ENCODE measurements at places on chromosomes 3 and 15.

DNA sequence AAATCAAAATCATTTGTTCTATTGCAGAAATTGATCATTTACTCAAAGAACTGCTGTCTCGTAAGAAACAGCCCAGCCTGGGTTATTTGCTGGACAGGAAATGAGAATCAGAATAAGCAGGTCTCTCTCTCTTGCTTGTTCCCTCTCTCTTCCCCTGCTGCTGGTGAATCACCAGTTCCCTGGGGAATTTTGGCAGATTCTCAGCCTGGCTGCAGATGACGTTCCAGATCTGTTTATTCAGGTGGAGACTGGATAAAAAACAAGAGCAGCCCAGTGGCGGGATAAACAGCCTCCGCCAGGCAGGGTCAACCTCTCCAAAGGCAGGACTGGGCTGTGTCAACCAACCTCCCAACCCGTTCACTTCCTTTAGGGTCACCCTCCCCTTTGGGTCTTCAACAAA, 72.1 kb downstream of the LRIG1 start:
- no peak for DNase-seq

GRCh38 chr3:127748754-127749327, 73.5 kb downstream of the MGLL start:
- peak; percentile 26 for DNase-seq

DNA sequence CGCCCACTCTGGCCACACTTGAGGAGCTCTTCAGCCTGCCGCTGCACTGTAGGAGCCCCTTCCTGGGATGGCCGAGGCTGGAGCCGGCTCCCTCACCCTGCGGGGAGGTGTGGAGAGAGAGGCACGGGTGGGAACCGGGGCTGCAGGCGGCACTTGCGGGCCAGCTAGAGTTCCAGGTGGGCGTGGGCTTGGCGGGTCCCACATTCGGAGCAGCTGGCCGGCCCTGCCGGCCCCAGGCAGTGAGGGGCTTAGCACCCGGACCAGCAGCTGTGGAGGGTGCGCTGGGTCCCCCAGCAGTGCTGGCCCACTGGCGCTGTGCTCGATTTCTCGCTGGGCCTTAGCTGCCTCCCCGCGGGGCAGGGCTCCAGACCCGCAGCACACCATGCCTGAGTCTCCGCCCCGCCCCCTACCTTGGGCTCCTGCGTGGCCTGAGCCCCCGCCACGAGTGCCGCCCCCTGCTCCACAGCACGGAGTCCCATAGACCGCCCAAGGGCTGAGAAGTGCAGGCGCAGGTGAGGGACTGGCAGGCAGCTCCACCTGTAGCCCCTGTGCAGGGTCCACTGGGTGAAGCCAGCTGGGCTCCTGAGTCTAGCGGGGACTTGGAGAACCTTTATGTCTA, 71.9 kb downstream of the IL12A start:
- no peak for DNase-seq

DNA sequence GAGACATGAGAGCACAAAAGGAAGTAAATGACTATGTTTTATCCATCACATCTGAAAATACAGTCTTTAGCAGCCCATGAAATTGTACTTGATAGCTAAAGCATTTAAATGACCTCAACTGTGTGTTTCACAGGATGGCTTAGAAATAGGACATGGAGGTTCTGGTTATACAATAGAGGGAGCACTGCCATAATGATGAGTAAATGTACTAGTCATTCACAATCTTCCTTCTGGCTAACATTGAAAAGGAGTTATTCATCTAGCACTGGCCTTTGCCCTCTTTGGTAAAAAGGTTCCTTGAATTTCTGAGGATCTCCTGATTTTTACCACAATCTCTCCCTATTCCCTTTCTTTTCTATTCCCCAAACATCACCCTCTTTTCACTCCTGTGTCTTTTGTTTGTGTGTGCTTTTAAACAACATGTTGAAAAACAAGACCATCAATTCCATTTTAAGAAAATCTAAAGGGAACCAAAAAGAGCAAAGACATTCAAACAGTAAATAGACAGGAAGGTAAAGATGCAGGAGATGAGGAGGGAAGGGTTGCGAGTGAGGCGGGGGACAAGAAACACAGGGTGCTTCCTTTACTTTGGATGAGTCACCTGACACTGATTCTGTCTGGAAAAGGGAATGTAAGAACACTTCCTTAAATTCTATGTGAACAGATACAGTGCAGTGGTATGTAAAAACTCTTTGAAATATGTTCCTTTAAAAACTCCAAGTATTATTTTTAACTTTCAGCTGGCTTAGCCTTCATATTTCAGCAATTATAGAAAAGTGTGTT, 619.0 kb downstream of the MECOM start:
- DNase-seq: no peak

DNA sequence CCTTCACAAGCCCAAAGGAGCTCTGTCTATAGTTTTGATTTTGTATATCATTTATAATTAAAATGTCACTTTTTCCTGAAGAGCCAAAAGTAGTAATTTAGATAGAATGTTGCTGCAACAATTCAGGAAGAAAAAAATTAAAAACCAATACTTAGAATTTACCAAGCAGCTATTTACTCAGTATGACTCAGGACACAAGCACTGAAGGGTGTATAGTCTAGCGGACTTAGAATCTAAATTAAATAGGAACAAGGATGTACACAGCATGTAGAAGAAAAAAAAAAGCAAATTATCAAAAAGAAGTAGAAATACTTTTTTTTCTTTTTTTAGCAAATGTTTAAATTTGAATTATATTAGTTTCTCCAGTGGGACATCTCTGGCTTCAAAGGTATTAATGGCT, 31.6 kb downstream of the PGBD4 start:
- DNase-seq: no peak

- no peak for DNase-seq
Measured at GRCh38 chr3:62277450-62277849, 95.9 kb downstream of the FEZF2 start.

DNA sequence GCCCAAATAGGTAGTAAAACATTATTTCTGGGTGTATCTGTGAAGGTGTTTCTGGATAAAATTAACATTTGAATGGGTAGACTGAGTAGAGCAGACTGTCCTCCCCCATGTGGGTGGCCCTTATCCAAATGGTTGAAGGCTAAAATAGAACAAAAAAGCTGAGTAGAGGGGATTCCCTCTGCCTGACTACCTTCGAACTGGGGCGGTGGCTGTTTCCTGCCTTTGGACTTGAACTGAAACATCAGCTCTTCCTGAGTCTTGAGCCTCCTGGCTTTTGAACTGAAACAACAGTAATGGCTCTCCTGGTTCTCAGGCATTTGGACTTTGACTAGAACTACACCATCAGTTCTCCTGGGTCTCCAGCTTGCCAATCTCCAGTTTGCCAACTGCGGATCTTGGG, 4.4 kb upstream of the GPR176 start:
- no peak for DNase-seq

DNA sequence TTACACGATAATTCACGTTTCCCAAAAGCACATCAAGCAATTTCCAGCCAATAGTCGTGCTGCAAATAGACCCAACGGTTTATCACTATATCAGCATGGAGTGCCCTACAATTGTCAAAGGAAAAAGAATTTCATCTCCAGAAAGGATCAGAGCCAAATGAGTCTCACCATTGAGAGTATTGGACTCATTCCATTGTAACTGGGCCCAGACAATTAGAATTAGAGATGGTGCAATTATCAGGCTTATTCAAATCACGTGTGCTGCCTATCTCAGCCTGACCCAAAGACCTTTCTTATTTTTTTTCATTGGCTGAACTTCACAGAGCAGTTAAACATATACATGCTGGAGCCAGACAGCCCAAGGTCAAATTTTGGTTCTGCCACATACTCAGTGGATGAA, 87.0 kb upstream of the LRTM1 start:
- DNase-seq: no peak

GRCh38 chr3:78427303-78427702, 1340.5 kb downstream of the ROBO1 start:
- DNase-seq: no peak

DNA sequence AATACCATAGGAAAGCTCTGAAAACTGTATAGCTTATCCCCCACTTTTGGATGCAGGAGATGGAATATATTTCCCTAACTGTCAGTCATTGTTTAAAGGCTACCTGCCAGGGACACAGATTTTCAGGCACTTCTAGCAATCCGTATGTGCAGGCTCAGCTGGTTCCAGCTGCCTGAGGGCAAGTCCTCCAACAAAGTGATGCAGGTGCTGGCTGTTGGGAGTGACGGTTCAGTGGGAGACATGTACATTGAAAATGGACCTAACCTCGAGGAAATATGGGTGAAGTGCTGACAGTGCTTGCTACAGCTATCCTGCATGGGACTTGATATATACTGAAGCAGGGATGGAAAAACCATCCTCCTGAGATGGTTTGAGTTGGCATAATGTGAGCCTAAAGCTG, 153.1 kb upstream of the GAP43 start:
- no peak for DNase-seq
